Activated gamma-delta T cell treated with anti-CD3 and anti-CD28 coated beads, Interleukin-2, amount 50 U/mL, for 16 hours (primary cell): ENCODE measurements at places on chromosomes 6 and 20.

DNA sequence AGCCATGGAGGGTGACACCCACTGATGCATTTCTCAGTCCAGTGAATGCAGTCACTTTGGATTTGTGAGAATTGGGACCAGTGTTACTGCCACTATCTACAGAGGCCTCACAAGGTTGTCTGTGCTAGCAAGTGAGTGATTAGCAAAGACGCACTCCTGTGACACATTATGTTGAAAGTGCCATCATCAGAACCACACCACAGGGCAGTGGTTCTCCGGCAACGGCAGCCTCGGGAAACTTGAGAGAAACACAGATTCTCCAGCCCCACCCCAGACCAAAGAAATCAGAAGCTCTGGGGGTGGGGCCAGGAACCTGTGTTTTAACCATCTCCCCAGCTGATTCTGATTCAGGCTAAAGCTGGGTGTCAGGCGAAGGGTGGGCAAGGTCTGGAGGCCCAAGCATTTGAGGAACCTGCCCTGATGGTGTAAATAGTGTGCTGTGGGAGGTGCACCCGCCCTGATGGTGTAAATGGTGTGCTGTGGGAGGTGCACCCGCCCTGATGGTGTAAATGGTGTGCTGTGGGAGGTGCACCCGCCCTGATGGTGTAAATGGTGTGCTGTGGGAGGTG, 39.9 kb downstream of the TMEM242 start:
- no peak for DNase-seq

GRCh38 chr6:137894779-137895385, 27.8 kb downstream of the TNFAIP3 start:
- no peak for DNase-seq

DNA sequence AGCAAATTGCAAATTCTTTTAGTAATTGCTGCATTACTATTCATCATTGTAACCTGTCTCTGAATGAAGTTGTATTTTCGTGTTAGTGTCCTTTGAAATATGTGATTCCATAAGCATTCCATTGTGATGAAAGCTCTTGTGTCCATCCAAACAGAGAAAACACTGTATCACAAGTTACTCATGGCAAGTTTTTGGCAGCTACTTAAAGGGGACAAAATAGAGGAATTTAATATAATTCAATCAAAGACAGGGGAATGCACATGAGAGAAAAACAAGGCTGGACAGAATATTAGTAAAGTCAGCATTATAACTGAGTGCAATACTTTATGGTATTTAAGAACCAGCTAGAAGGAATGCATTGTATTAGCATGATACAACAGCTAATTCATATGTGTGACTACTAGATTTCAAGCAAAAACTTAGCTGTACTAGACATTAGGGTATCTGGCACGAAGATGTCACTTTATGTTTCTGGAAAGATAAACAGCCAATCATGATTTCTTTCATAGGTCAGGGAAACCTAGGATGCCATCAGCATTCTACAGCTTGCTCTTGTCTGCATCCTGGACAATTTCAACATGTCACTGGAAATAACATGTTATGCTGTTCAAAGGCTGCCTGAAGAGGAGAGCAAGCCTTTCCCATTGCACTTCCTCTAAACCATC, 270.6 kb upstream of the MARCKS start:
- no peak for DNase-seq

- no peak for DNase-seq
Observed at GRCh38 chr6:42693725-42694323, 28.6 kb downstream of the PRPH2 start.

- no peak for DNase-seq
Observed at GRCh38 chr20:11235058-11235457, 561.3 kb upstream of the JAG1 start.

DNA sequence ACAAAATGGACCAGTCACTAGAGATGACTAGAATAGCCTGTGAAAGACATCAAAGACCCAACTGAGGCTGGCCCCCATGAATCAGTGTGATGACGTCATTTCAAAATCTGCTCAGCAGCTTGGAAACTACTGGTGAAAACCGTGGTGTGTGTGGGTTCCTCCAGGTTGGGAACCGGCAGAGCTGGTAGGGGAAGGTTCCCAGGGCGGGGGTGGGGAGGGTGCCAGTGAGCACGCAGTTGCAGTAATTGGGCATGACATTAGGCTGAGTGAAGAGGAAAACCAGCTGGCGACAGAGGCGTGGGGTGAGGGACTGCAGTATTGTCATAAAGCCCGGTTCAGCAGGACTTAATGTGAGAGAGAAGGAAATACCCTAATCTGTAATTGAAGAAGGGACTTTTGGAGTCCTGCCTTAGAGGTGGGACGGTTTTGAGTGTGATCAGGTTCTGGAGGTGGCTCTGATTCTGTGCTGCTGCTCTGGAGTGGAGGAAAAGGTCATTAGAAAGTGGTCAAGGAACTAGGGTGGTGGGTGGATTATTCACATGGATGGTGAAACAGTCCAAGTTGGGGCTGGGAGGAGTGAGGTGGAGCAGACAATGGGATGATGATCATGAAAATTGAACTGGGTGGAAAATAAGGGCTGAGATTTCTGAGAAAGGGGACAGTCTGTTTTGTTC, 52.0 kb upstream of the MTHFD1L start:
- no peak for DNase-seq

DNA sequence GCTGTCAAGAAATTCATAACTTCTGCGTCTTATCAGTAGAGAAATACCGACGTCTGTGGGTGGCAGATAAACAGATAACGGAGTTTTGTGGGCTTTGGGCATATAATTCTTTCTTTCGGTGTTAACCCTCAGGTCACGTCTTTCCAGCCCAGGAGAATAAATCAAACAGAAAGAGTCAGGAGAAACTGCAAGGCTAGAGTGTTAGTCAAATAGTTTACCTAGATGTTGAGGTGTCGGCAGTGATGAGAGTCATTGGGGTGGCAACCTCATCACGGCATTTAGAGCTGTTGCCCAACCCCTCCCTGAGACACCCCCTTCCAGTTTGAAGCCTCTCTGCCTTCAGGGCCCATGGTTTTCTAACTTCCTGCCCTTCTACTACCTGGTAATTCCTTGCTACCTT, 49.5 kb downstream of the ADTRP start:
- no peak for DNase-seq

GRCh38 chr20:47735412-47736400, 49.6 kb downstream of the SULF2 start:
- no peak for DNase-seq

DNA sequence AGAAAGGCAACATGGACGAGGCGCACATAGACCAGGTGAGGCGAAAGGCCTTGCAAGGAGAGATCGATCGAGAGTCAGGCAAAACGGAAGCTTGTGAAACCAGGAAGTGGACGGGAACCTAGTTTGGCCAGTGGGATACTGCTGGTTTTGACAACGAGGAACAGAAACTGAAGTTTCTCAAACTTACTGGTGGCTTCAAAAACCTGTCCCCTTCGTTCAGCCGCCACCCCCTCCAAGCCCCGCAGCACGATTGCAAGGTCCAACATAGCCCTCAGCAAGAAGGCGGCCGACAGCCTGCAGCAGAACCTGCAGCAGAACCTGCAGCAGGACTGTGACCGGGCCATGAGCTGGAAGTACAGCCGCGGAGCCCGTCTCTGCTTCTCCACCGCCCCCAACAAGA, 238.0 kb downstream of the KHDC1L start:
- no peak for DNase-seq

DNA sequence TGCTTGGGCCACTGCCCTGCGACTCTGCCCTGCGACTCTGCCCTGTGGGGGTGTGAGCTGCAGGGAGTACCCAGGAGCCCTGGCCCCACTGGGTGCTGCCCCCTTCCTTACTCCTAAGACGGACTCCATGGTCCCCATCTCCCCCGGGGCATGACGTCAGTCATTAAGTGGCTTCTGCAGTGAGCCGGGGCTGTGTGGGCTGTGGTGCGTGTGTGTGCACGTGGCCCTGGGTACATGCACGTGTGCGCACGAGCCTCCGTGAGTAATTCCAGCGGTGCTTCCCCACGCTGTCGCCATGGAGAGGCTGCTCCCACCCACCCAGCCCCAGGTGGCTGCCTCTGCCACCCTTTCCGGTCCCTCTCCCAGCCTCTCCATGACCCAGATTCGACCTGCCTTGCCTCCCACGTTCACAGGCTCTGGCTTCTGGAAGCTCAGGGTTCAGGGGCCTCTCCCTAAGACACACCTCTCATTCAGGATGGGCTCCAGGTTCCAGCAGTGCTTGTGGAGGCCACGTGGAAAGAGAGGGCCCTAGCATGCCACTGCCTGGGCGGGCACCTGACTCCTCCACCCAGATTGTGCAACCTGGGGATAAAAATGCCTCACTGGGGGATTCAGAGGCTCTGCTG, 88.3 kb downstream of the DLGAP4 start:
- DNase-seq, result no peak

GRCh38 chr6:159455700-159456274, 237.3 kb downstream of the SOD2 start:
- no peak for DNase-seq

DNA sequence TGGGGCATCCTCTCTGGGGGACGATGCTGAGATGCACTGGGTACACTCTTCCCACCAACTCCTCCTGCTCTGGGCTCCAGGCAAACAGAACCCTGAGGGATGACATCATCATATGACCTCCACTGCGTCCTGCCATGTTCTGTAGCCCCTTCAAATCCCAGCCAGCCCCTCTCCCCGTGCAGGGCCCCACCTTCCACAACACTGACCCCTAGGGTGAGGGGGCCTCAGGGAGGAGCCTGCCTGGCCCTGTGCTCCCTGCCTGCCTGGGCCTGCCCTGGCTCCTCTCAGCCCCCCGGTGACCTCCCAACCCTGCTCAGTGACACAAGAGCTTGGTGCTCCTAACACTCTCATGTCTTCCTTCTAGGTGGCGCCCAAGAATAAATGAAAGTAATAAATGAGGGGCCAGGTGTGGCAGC, 9.6 kb upstream of the SPDEF start:
- DNase-seq, result no peak

- no peak for DNase-seq
Observed at GRCh38 chr20:9286501-9287461, 217.9 kb downstream of the PLCB4 start.

GRCh38 chr6:26175428-26176181, 88.4 kb downstream of the HFE start:
- no peak for DNase-seq

GRCh38 chr20:51678026-51678697, 90.0 kb downstream of the ATP9A start:
- no peak for DNase-seq

GRCh38 chr6:150291968-150292710, 76.7 kb upstream of the IYD start:
- no peak for DNase-seq

DNA sequence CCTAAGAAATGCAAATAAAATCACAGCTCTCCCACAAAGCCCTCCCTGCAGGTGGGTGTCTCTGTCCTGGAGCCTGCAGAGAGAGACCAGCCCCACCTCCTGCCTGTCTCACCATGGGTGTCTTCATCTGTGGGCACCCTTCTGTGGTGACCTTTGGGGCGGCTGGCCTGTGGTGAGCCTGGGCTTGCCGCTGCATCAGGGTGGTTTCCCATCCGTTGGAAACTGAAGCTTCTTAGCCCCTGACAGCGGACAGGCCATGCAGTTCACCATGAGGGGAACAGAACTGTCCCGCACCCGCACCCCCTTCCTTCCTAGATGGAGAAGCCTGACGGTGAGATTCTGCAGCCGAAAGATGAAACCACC, 42.3 kb upstream of the FRMD1 start:
- no peak for DNase-seq

DNA sequence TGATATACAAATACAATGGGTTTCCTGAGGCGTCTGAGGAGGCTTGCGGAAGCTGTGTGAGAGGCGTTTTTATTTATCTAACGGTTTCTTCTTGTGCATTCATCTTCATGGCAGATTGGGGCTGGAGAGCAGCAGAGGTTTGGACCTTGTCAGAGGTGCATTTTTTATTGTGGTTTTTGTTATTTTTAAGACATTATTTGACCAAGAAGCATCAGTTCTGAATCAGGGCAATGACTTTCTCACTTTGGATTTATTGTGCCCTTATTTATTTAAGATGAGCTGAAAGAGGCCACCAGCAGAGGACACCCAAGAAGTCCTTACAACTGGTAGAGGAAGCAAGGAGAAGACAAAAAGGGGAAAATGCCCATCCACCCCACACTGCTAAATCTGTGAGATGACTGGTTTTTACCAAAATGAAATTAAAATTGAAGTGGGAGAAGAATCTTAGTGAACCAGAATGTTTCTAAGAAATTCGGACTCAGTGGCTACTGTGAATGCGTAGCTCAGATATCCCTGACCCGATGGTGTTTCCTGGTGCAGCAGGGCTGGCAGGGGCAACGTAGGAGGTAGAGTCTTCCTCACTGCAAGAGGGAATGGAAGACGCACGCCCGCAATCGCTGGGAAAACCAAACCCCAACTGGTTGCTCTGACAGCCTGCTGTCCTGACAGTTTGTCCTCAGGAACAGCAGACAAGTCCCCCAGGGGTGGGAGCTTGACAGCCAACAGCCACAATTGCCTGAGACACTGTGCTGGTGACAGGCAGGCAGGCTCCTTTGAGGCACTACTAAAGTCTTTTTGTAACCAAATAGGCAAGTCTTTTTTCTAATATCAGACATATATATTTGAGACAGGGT, 14.2 kb downstream of the PRR18 start:
- DNase-seq, result no peak

GRCh38 chr6:7166410-7167293, 58.9 kb downstream of the RREB1 start:
- DNase-seq, result no peak

DNA sequence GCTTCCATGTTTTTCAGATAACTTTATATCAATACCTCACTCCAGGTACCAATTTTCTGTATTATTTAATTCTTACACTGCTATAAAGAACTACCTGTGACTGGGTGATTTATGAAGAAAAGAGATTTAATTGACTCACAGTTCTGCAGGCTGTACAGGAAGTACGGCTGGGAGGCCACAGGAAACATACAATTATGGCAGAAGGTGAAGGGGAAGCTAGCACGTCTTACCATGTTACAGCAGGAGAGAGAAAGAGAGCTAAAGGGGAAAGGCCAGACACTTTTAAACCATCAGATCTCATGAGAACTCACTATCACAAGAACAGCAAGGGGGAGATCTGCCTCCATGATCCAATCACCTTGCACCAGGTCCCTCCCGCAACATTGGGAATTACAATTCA, 119.1 kb upstream of the BMP5 start:
- no peak for DNase-seq

- no peak for DNase-seq
Observed at GRCh38 chr6:141056945-141057625, 1075.6 kb upstream of the GJE1 start.

GRCh38 chr6:90204327-90205056, 92.2 kb downstream of the BACH2 start:
- no peak for DNase-seq
